ENCODE measurements at places on chromosomes 5 and 9. TPM values are rescaled to one million over a fixed set of nuclear protein-coding genes. Genes with fewer than 3 reads are reported as not detected.

DNA sequence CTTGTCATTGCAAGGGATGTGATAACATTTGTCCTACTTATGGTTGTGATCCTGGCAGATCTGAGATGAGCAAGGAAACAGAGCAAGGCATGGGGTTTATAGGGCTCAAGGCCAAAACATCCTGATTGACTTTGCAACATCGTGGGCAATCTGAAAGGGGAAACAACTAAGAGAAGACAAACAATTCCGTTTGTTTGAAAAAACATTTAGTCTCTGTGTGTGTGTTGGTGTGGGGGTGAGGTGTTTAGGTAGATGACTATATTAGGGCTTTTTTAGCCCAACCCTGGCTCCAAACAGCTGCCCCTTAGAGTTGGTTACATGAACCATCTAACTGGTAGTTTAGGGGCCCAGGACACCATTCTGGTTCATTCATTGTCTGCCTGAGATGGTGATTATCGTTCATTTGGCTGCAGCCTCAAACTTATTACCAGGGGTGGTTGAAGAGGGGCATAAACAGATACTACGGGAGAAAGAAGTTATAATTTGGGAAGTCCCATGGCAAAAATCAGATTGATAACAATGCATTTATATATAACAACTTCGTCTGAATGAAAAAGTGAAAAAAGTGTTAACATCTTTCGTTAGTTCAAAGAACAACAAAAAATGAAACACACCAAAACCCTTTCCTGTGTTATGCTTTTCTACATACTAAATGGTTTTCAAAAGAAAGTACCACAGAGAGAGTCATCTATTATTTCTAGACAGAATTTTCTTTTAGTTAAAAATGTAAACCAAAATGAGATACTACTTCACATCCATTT, 5.7 kb downstream of the FYB1 start:
- no peak for DNase-seq

DNA sequence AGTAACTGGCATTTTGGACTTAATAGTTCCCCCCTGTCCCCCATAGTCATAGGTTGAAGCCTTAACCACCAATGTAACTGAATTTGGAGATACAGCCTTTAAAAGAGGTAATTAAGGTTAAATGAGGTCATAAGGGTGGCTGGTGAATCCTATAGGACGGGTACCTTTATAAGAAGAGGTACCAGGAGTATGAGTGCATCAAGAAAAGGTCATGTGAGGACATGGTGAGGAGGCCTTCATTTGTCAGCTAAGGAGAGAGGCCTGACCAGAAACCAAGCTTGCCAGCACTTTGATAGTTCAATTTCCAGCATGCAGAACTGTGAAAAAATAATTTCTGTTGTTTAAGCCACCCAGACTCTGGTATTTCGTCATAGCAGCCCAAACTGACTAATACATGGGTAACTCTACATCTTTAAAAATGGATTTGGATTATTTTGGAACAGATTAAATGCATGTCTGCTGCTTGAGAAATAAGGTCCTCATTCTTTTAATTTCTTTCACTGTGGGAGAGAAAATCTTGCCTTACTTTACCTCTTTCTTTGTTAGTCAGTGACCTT, 9.7 kb downstream of the RASA1 start:
- no peak for DNase-seq

GRCh38 chr5:111337688-111338087, 113.5 kb downstream of the CAMK4 start:
- DNase-seq = no peak

- no peak for DNase-seq
Measured at GRCh38 chr9:74281674-74282073, 215.5 kb upstream of the RORB start.

DNA sequence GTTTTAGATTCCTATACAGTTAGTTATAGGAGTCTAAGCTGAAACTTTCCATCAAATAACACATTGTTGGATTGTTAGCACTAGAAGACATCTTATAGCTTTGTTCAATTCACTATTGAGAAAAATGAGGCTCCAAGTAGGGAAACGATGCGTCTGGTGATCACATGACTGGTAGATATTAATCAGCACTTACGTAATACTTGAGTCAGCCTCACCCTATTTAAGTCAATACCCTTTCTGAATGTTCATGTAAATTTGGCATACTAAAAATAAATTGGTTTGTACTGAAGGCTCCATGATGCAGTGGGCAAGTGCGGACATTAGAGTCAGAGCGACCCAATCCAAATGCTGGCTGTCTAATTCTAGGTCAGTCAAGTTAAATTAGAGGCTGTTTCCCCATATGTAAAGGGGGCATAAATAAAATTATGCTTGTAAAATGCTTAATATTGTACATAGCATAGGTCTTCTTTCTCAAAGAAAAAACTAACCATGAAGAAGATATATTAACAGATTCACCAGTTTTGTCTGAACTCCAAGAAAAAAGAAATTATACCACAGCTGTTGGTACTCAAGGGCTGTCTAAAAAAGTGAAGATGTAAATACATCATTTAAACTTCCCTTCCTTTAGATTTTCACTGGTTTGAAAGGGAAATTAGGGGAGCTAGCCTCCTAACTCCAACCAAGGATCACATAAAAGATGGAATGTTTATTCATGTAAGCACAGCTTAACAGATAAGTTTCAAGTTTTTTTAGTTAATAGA, 406.6 kb upstream of the TLE4 start:
- DNase-seq = no peak

GRCh38 chr5:135600971-135601381, 22.2 kb upstream of the CXCL14 start:
- DNase-seq = no peak

- DNase-seq = no peak
Measured at GRCh38 chr5:163261647-163262269, 175.6 kb upstream of the CCNG1 start.

Gene PCDHA2
- total RNA-seq = 1.9 TPM

Gene SLC25A2
- total RNA-seq = not detected

Gene FCN2
- not detected for total RNA-seq

Gene ZNF608
- total RNA-seq = 40.8 TPM

Gene POMT1
- 25.7 TPM for total RNA-seq
